ENCODE measurements at places on chromosomes 3 and 15.

DNA sequence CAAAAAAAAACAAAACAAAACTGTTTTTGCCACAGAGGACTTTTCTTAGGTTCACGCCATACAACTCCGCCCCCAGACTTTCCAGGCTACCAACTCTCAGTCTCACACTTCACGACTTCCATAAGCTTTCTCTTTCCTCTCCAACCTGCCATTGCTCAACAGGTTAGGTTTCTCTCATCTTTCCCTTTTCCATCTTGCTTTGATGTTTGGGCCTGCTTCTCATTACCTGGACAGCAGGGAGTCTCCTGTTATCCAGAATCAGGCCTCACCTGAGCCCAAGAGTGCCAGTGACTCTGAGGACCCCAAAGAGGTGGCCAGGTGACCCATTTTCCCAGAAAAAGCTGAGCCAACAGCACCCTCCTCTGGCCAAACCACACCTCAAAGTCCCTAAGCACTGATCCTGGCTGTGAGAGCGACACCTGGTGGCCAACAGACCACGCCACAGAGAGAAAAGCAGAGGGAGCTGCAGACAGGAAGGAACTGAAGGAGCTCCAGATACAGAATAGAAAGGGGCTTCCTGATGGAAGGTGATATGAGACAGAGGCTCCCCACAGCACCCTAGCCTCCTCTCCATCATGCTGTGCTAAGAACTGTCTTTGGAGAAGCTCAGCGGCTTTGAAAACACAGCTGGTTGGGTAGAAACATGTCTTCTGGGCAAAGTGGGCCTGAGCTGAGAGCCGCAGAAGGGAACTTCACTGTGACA lies 4.0 kb downstream of the CCDC51 start:
- peak; percentile 60 for DNase-seq

GRCh38 chr15:74274470-74275038 lies 38.4 kb downstream of the CCDC33 start:
- no peak for DNase-seq

- DNase-seq, result no peak
Measured at GRCh38 chr15:74655424-74655823, 39.8 kb downstream of the CLK3 start.

DNA sequence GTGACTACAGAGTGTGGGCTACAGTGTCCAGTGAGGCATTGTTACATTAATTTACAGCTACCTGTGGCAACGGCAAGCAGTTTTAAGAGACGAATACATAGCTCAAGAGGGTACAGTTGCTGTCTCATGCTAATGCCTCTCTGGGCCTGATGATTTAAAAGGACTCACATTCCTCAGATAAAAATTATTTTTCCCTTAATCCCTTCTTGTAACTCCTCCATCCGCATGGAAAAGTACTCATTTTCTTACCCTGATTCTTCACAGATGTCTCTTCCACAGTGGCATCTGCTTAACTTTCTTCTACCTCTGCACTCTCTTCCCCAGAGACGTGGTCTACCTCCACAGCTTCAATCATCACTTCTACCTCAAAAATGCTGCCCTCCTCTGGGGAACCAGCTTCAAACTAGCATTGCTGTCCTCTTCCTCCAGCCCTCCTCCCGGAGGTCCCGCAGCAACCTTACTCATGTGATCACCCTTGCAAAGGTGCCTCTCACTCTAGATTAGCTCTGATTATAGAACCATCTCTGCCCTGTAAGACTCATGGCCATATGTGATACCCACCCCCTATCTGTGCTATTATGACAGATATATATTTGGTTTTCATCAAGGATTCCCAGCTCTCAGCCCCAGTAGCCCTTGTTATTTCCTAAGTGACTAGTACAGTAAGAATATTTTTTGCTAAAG lies 21.4 kb upstream of the ABHD17C start:
- DNase-seq, result no peak

- no peak for DNase-seq
Measured at GRCh38 chr15:80207887-80208286, 44.1 kb downstream of the CTXND1 start.

All from NCI-H1092 (cell line).